ENCODE measurements at places on chromosomes 1 and 21.

DNA sequence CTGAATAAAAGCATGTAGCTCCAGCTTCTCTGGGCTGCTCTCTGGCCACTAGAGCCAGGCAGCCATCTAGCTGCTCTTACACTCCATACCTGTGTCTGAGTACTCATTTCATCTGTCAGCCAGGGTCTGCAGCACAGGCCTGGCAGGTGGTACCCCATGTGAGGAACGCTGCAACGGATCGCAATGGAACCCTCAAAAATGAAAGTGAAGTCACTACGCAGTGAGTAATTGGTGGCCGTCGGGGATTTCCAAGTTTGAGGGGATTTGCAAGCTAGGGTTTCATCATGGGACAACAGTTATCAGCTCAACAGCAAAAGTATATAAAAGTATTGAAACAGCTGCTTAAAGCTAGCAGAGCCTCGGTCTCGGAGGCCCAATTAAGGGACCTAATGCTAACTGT lies 186.7 kb downstream of the HFM1 start:
- DNase-seq = no peak

DNA sequence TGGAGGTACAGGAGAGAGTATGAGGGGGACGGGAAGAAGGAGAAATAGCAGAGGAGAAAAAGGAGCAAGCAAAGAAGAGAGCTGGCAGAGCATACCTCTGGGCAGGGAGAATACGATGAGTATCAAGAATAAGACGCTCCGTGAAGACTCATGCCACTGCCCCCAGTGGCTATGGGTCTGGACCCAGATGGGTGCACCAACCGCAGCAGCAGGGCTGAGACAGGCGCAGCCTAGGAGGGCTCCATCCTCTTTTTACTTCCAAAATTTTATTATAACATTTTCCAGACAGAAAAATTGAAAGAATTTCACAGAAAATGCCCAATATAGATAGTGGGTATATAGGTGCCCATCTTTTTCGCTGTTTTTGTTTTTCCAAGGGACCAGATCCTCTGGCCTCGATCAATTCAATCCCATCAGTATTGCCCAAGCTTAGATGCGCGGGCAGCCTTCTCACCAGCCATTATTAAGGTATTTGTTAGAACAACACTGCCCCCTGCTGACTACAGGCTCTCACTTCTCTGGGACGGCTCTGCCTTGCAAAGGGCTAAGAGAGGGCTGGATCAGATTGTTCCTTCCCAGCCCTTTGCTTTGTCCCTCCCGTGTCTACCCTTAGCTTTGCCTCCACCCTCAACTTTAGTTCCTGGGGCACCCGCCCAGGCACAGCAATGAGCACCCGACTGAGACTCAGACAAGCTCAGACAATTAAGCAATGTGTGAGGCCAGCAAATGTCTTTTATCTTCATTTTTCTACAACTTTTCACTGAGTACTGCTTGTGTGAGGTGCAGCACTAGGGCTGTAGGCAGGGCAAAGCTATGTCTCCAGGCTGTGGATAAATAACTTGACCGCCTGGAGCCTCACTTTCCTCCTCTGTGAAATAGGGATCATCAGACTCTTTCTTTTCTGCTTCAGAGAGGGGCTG lies 17.5 kb upstream of the CAMK1G start:
- DNase-seq = peak; percentile 81

DNA sequence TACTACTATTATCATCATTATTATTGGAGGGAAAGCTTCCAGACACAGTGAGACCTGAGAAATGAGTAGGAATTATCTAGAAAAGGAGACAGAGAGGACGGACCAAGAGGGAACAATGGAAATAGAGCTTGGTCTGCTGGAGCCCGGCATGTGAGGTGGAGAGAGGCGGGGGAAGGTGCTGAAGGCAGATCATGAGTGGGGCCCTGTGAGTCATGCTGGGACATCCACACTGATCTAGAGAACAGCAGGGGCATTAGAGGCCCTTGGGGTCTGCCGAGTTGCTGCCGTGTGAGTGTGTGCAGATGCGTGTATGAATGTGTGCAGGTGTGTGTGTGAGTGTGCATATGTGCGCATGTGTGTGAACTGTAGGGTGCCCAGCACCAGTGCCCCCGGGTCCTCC lies 65.7 kb downstream of the TMCO4 start:
- DNase-seq = no peak

DNA sequence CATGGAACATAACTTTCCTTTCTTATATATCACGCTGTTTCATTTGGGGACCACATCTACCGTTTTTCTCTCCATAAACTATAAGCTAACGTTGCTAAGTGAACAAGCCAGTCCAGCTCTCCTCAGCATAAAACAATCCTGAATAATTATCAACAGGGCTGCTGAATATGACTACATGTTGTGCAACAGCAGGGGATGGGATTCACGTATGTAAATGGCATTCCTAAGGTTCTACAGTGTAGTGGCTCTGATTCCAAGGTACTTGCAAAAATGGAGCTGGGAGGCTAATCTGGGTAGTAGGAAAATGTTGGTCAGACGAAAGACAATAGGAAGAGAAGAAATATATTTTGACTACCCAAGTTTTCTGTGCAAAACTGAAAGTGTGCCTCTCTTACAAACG lies 262.8 kb downstream of the RWDD3 start:
- DNase-seq = no peak

DNA sequence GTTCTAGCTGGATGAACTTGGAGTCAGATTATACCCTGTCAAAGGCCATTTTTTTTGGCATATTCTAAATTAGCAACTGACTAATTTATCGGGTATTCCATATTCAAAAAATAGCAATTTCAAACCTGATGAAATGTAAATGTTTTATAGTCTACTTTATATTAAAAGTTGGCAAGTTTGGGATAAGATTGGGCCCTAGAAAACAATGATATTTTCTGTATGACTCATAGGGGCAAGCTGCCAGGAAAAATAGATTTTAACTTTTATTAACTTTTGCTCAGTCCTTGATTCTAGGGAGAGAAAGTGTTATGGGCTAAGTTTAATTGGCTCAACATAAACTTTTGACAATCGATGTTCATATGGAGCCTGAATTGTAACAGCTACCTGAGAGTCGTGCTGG lies 576.9 kb upstream of the B3GALT2 start:
- DNase-seq = no peak

- DNase-seq = peak; percentile 53
These were observed 15.9 kb downstream of the TNFRSF25 start for GRCh38 chr1:6450005-6450450.

DNA sequence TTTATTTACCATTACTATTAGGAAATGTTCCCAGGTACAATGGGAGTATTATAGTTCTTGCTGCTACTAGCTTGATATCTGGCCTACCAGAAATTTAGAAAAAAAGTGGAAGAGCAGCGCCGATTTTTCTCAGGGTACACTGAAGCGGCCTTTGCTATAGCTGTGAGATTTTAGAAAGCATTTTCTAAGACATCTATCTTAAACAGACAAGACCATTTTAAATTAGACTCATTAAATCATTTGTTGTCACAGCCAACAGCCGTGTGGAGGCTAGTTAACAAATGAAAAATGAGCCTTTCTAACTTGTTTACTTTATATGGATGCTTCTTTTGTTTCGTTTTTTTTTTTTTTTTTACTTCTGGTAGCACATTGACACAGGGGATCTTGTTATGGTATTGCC lies 183.2 kb upstream of the ZRANB2 start:
- no peak for DNase-seq

DNA sequence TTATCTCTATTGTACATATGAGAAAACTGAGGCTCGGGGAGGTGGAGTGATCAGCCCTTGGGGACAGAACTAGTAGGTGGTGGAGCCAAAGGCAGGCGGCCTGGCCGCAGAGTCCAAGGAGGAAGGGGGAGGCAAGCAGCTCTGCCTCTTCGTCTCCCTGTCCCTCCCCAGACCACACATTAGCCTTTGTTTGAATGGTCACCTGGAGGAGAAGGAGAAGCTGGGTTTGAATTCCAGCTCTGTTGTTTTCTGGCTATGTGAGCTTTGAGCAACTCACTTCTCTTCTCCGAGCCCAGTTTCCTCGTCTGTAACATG lies 21.4 kb upstream of the LAPTM5 start:
- DNase-seq = no peak

- no peak for DNase-seq
These were observed 1447.8 kb upstream of the PRMT6 start for GRCh38 chr1:105608713-105609112.

DNA sequence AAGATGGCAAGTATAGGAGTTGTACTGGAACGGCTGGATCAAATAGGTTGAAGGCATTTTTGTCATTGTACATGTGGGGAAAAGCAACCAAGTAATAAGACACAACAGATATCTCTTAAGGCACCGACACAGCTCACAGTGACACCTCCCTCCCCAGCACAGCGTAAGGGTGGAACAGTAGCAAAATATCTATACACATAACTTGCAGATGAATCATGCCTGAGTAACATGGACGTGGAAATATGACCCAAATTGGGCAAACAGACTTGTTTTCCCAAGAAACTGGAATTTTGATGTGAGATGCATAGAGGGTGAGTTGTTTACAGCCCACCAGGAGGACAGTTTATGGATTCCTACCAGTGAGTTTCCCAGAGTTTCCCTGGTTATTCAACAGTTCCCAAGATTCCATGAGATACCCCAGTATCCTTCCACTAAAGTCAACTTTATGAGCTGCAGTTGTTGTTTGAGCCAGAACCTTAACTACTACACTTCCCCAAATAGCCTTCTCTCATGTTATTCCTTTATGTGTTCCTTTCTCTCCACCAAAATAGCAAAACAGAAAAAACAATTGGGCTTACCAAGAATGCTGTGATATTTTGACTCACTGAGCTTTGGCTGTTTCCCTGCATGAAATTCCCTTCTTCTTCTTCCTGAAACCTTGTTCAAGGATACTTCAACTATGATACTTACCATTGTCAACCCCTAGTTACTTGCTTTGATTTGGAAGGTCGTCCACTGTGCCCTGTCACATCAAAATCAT lies 7.1 kb upstream of the DR1 start:
- DNase-seq = no peak

DNA sequence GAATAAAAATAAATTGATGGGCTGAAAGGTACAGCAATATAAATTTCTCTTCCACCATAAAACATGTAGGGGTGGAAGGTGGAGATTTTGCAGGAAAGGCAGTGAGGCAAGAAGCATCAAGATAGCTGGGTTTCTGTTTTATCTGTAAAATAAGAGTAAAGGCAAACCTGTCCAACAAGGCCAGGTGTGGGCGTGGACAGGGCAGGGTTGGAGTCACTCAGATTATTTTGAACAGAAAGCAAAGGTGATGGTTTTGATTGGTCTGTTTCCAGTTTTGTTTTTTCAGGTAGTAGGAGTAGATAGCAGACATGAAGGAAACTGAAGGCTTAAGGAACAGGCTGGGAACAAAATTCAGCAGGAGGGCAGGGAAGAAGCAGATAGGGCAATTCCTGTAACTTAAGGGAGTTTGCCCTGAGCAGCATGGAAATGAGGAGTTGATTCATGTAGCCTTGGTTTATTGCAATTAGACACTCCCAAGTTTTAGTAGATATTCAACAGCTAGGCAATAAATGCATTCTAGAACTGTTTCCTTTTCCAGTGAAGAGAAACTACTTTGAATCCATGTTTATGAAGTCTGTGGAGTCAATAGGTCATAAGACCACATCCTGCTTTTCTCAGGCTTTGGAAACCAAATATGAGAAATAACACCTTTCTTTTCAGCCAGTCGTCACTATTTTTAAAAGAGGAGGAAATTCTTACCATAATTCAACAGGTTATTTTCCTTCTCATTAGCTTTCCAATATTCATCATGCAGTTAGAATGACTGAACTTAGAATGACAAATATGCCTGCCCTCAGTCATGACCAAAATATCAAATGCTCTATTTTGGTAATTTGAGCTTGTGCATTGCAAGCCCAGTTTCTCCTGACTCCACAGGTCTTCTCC lies 38.7 kb upstream of the CD55 start:
- DNase-seq = no peak

DNA sequence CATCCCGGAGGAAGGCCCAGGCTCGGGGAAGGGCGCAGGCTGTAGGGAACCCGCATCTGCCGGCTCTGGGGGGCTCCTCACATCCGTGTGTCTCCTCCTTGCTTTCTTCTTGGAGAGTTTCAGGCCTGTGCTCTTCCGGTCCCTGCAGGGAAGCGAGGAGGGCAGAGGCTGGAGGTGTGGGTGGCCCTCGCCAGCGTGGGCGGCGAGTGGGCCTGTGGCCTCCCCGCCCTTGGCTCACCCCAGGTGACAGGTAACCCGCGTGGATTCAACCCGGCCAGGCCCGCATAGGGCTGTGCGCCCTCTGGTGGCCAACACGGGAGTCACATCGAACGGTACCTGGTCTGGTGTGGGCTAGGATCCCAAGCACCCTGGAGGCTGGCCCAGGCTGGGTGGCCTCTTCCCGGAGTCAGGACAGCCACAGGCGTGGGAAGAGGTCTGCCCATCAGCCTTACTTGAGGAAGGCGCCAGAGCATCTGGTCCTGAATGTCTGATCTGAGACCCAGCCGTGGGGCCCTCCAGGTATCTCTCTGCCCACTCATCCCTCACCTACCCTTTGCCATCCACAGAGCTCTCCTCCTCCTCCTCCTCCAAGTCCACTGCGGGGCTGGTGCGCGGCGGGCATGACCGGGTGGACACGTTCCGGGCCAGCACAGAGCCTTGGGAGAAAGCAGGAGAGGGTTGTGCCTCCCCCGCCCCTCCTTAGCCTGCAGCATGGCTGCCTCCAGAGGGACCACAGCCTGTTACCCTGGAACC lies 9.6 kb upstream of the TNFRSF25 start:
- DNase-seq = peak; percentile 72

- no peak for DNase-seq
These were observed 45.6 kb downstream of the IL23R start for GRCh38 chr1:67211589-67212563.

- DNase-seq = no peak
These were observed 139.8 kb downstream of the NCAM2 start for GRCh38 chr21:21137986-21138385.

DNA sequence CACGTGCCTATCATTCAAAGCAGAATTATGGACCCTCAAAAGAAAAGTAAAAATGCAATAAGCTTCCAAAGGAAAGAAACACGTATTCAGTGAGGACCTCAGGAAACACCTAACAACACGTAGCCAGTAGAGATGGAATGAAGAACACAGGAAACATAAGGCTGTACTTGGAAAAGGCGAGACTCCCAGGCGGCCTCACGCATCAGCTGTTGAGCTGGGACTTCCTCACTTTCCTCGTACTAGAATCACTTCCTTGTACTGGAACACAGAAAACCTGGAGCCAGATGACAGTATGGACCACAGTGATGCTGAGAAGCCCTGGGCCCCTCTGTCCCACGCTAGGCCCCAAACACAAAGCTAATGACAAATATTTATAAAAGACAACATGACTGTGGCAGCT lies 94.4 kb upstream of the BACE2 start:
- DNase-seq = no peak

GRCh38 chr1:42295816-42296215 lies 39.2 kb downstream of the FOXJ3 start:
- no peak for DNase-seq

DNA sequence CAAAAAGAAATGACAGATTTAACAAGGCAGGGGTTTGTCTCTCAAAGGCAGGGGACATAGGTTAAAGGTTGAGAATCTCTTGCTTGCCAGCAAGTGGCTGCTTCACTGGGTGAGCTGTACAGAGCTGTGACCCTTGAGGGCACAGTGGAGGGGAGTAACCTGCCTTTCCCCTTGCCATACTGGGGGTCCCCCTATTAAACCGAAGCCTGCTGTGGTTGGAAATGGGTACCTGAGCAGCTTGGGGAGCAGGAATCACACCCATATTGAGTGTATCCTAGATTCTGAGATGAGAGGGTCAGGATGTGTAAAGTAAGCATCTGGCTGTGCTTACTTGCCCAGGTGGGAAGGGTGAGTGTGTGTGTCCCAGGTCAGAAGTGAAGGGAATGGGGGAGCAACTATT lies 31.8 kb downstream of the WNT4 start:
- no peak for DNase-seq
